Esophagus mucosa (tissue), 1 donor: ENCODE measurements at places on chromosomes 5 and 9.

DNA sequence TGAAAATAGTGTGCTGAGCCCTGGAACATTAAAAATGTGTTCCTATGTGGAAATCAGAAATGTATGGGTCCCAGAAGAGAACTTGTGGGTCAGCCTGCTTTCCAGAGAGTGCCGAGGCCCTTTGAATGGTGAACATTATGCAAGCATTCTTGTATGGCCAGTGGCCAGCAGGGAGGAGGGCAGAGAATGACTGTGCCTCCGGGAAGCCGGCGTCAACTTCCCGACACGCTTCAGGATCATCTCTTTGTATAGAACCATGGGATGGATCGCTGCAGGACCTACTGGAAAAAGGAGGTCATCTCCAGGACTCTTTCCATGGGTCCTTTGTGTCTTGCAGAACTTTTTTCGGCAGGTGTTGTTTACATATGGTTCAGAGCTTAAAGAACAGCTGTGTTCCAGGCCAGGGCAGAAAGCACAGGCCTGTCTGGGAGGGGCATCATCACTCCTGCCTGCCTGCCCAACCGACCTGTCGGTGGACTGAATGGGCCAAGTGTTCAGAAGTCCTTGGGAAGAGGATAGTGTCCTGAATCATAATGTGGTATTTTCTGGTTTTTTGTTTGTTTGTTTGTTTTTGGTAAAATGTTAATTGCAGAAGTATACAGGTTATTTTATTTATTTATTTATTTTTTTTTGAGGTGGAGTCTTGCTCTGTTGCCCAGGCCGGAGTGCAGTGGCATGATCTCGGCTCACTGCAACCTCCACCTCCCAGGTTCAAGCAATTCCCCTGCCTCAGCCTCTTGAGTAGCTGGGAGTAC, 9.0 kb downstream of the PRRC2B start:
- peak; percentile 63 for ATAC-seq

- peak; percentile 73 for ATAC-seq
Measured at GRCh38 chr5:10863763-10864383, 102.8 kb upstream of the DAP start.

- no peak for ATAC-seq
Measured at GRCh38 chr9:124660341-124660801, 110.7 kb downstream of the NR6A1 start.

- ATAC-seq, result no peak
Measured at GRCh38 chr5:39214912-39215709, 4.3 kb downstream of the FYB1 start.

DNA sequence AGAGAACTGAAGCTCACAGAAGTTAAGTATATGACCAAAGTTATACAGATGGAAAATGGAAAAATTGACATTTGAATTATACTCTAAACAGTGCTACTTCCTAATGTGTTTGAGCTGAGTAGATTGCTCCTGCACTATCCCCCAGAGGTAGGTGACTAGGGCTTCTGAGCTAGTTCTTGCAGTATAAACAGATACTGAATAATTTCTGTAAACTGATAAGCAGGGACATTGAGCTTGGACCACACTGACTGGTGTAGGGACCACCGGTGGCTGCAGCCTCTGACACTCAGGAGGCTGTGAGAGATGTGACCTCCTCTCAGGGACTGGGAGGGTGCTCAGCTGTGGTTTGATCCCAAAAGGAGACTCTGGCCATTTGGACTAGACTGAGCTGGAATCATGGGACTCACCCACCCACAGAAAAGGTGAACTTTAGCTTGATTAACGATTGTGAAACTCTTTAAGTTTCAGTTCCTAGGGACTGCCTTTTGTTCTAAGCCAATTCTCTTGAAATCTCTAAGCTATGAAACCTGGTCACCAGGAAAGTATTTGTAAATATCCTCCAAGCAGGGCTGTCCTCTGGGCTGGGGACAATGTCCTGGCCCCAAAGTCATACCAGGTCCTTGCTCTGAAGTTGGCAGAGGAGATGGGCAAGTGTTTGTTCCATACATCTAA, 291.5 kb downstream of the SEC61B start:
- ATAC-seq, result no peak

DNA sequence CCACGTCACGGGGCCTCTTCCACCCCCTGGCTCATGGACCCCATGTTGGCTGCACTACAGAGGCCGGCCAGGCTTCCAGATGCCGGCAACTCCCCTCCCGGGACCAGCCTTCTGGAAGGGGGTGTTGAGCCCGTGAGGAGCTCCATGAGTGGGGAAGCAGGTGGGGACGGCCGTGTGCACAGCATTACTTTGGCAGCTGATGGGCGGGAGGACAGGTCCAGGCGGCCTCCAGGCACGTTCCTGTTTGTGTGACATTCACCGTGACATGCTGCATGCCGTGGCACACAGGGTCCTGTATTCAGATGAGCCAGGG, 29.1 kb upstream of the ABO start:
- peak; percentile 10 for ATAC-seq

DNA sequence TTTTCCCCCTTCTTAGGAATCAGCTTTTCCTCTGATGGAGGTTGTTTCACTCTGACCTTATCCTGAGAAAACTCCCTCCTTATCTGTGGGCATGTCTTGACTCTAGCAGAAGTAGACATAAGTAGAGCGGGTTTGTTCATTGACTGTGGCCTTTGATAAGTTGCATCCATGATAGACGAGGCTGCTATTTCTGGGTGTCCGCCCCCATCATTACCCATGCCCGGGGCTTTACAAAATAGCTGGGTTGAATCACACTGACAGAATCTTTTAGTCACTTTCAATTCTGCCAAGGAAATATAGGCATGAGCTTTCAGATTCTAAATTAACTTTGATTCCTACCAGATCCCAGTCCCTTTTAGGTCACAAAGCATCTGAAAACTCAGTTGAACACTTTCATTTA, 223.8 kb downstream of the SEC61B start:
- ATAC-seq, result no peak

GRCh38 chr5:148205044-148205806, 2.4 kb downstream of the SPINK6 start:
- peak; percentile 40 for ATAC-seq

DNA sequence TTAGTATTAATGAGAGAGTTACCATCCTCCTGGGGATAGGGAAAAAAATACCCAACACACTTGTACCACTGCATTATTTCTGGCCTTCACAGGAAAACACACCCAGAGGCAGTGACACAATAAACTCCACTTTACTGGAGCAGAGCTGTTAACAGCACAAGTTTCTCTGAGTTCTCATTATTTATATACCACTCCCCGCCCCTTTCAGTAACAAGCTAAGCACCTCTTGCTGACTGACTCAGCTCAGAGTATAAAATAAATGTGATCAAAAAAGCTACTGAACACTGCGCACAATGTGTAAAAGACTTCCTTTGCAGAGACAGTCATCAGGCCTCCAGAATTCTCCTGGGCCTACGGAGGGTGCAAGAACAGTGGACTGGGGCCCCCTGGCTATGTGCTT, 21.6 kb downstream of the KLF9 start:
- ATAC-seq, result no peak

- ATAC-seq, result peak; percentile 73
Measured at GRCh38 chr5:14109041-14109747, 33.9 kb upstream of the TRIO start.

GRCh38 chr9:94511955-94512265, 43.0 kb upstream of the PCAT7 start:
- ATAC-seq, result no peak
